Stimulated activated CD8-positive, alpha-beta memory T cell treated with anti-CD3 and anti-CD28 coated beads, Interleukin-4, amount 100 ng/mL, for 4 hours (primary cell): ENCODE measurements at places on chromosomes 5 and 9.

DNA sequence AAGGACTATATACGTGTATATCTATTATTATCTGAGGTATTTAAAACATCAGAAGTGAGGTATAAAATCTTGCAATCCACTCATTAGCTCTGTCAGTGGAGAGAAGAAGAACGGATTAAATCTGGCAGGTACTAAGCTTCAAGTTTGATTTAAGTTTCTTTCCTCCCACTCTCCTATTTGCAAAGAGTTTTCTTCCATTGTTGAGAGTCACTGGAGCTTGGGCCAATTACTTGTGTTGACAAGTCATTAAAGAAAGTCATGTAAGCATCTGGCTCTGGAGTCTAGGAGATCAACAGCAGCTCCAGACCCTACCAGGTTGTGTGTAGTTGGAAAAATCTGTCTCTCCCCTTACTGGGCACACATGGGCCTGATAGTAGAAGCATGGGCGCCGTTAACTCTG is 476.8 kb upstream of the SMARCA2 start:
- no peak for DNase-seq

DNA sequence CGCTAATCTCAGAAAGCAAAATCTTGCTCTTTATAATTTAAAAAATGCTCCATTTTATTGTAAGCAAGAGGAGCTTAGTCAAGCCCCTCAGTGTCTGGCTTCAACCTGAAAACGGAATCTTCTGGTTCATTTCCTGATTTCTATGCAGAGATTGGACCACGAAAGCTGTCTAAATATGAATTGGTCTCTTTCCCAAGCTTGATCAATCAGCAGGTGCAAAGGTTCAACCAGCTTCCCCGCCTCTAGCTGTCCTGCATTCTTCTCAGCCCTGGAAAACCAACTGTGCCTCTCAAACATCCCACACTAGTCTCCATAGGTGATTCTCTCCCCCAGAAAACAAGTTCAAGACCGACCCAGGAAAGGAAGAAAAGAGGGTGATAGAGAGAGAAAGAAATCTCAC is 34.5 kb downstream of the FNBP1 start:
- DNase-seq, result no peak

GRCh38 chr5:138736293-138736692 is 16.9 kb upstream of the CTNNA1 start:
- DNase-seq, result no peak

GRCh38 chr9:93207860-93208734 is 24.2 kb downstream of the WNK2 start:
- DNase-seq, result no peak

DNA sequence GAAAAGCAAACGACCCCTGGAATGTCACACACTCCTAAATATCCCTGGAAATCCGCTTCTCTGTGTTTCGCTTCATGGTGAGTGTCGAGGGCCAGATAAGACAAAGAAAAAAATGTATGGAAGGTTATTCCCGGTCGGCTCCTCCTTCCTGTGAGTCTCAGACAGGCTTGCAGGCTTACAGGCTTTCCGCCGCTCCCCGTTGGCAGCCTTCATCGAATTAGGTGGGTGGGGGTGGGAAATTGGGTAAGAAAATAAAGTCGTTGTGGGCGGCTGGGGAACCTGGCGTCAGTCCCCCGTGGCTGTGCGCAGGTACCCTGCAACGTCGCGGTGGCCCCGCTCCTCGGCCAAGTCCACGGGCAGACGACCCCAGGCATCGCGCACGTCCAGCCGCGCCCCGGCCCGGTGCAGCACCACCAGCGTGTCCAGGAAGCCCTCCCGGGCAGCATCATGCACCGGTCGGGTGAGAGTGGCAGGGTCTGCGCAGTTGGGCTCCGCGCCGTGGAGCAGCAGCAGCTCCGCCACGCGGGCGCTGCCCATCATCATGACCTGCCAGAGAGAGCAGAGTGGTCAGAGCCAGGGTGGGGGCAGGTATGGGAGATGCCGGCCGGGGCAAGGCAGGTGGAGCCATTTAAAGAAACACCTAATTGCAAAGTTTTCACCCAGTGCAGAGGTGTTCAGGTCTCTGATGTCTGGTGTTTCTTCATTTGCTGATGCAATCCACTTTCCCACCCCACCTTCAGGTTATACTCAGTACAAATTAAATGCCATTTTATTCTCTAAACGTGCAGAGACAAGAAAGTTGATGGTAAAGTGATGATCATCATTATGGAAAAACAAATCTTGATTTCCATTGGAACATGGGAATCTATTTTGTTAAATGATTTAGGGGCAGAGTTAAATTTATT is 3.2 kb downstream of the CDKN2B start:
- no peak for DNase-seq

DNA sequence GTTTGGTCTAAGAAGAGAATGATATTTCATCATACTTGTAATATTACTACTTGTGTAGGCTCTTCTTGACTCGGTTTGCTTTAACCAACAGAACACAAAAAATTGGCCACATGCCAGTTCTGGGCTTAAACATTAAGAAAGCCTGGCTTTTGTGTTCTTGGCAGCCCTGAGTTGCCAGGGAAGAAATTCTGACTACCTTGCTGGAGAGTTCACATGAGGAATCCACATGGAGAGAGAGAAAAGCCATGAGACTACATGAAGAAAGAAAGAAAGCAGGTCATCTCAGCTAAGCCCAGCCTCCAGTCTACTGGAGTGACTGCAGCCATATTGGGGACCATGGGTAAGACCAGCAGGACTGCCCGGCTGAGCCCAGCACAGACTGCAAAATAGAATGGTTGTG is 524.8 kb downstream of the RAB3C start:
- DNase-seq, result no peak

- DNase-seq, result no peak
Measured at GRCh38 chr5:154723740-154724505, 31.3 kb upstream of the LARP1 start.

DNA sequence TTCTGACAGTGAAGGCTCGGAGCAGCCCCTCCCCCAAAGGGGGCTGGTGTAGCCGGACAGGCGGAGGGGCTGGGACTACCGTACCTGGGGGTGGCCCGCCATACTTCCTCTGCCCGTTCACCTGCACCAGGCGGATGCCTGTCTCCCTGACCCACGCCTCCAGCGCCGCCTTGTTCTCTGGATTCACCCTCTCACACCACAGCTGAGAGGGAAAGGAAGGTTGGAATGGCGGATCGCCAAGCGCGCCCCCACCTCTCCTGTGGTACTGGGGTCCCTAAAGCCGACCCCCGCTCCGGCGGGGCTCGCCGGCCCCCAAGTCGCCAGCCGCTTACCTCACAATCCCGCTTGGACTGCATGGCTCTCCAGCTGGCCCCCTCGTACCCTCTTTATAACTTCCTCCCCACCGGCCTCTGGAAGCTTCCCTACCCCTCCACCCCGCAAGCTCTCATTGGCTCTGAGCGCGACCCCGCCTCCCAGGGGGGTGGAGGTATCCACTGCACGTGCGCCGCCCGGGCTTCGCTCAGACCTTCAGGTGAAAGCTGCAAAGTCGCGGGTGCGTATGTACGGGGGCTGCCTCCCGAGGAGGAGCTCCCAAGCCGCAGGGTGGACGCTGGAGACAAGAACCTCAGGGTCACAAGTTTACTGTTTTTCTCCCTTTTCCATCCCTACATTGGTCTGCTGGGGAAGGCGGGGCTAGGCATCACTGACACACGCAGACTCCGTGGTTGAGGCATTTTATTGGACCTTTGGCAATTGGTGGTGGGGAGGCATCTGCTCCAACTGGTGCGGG is at the start of gene DND1:
TSS of gene DND1 (minus strand) at position 390 of the 790 bp plus-strand sequence. CDS start at position 356, 34 bp downstream.
- no peak for DNase-seq

- DNase-seq, result no peak
Measured at GRCh38 chr9:79989079-79989478, 417.3 kb downstream of the TLE4 start.

GRCh38 chr9:113712053-113712452 is 164.1 kb upstream of the ZNF618 start:
- no peak for DNase-seq

DNA sequence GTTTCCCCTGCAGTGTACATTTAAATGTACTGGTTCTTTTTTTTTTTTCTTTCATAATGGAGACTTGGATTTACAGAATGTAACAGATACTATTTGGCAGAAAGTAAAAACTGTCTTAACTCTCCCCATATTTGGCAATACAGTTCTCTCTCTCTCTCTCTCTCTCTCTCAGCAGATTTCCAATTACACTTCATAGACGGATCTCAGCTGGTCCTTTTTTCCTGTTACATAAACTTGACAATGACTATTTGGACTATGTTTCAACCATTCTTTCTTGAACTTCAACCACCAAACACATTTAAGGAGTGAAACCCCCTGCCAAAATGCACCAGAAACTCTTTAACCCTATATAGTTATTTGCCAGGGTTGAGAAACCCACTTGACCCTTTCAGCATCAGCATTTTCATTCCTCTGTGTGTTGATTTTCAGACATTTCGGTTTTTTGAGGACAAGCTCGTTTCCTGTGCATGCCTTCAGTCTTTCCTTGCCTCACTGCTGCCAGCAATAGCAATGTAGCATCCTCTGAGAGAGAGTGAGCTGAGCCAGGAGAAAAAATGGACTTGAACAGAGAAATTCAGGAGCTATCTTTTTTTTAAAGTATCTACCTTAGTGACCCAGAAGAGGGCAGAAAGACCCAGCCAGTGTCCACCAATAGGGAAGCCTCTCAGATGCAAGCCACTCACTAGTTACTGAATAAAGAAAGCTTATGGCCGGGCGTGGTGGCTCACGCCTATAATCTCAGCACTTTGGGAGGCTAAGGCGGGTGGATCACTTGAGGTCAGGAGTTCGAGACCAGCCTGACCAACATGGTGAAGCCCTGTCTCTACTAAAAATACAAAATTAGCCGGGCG is 26.0 kb upstream of the GNA14 start:
- DNase-seq, result no peak

- no peak for DNase-seq
Measured at GRCh38 chr5:11040345-11040744, 279.3 kb upstream of the DAP start.

- no peak for DNase-seq
Measured at GRCh38 chr5:531101-531748, 7.0 kb upstream of the SLC9A3 start.

DNA sequence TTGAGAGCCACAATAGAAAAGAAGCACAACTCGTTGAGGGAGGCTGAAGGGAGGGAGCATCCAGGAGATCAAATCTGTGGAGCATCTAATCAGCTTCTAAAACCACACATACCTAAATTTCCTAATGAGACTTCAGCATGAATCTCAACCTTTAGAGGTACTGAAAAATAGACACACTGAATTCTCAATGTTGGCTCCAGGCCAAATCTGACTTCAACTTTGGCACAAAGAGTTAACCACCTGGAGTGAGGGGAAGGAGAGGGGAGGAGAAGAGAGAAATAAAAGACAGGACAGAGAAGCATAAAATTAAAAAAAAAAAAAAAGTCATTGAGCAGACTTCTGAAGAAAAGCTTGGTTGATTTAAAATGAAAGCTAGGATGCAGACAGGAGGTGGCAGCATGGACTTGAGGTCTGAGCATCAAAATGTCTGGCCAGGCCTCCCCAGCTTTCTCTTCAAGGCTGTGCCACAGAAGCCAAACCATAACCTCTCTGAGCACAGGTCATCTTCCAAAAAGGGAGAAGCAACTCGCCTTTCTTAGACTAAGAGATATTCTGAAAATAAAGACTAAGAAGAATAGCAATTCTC is 205.6 kb downstream of the DENND1A start:
- no peak for DNase-seq

- no peak for DNase-seq
Measured at GRCh38 chr5:1097381-1097987, 14.4 kb downstream of the SLC12A7 start.

GRCh38 chr5:39599721-39600431 is 175.1 kb upstream of the DAB2 start:
- no peak for DNase-seq

- DNase-seq, result no peak
Measured at GRCh38 chr5:142313275-142313674, 11.5 kb downstream of the SPRY4 start.

- no peak for DNase-seq
Measured at GRCh38 chr5:72234265-72234700, 85.8 kb downstream of the MRPS27 start.

GRCh38 chr5:119389288-119390030 is 33.6 kb downstream of the TNFAIP8 start:
- no peak for DNase-seq

DNA sequence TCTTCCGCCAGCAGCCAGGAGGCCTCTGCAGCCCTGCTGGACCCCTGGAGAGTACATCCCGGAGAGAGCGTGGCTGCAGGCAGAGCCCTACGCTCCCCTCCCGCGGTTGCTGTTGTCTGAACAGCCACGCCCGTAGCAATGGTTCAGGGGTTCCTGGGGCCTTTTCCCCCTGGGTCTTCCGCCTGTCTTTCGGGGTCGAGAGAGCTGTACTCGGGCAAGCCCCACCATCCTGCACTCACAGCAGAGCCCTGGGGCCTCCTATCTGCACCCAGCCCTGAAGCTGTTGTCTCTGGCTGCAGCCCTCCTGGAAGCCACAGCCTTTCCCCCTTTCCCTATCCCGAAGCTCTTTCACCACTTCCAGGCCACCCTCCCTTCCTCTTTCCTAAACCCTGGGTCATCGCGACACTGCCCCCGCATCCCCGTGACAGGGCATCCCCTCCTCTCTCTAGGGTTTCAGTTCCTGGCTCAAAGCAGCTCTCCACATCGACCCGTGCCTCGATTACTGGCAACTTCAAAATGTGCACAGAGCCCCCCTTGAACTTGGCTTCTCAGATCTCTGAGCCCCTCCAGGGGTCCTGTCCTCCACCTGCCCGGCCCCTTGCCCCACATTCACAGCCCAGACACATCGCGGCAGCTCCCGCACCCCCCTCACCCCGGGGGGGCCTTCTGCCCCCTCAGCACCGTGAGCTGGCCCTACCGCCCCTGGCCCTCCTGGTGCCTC is 43.9 kb upstream of the CEP72 start:
- no peak for DNase-seq

DNA sequence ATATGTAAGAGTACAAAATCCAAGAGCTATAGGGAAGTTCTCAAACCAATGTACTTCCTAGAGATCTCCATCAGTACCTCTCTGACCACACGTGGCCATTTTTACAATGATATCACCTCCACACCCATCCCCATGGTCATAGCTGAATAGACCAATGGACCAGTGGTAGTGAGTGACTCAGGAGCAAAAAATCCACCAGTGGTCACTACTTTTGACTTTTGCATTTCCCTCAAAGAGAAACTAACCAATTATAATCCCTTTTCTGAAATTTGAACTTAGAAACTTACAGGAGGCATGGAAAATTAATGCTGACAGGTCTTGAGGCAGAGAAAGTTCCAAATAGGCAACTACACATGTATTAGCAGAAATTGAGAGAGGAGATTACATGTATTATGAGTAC is 238.4 kb downstream of the TRPM3 start:
- no peak for DNase-seq

DNA sequence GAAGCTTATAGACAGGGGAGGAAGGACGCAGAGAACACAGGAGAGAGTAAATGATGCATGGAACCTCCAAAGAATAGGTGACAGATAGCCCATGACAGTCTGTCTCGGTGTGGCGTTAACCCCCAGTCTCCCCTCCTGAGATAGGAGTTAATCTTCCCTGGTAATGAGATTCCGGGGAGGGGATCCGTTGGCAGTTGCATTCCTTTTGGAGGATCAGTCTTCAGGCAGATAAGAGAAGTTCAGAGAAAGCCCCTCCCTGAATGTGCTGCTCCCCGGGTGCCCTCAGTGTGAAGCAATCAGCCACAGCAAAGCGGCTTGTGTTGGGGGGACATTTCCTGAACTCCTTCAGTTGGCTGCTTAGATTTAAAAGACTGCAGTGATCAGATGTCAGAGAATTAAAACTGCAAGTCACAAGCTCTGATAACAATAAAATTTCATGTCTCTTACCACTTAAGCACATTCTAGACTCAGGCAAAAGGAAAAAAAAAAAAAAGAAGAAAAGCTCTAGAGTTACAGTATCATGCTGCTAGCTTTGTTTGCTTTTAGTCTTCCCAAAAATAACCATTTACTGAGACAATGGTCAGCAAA is 121.1 kb downstream of the EGFLAM start:
- DNase-seq, result no peak
